ENCODE measurements at places on chromosomes 5 and 9.

- no peak for DNase-seq
Observed at GRCh38 chr5:167851416-167851815, 440.0 kb upstream of the WWC1 start.

- no peak for DNase-seq
Observed at GRCh38 chr5:174987443-174988012, 263.1 kb downstream of the MSX2 start.

DNA sequence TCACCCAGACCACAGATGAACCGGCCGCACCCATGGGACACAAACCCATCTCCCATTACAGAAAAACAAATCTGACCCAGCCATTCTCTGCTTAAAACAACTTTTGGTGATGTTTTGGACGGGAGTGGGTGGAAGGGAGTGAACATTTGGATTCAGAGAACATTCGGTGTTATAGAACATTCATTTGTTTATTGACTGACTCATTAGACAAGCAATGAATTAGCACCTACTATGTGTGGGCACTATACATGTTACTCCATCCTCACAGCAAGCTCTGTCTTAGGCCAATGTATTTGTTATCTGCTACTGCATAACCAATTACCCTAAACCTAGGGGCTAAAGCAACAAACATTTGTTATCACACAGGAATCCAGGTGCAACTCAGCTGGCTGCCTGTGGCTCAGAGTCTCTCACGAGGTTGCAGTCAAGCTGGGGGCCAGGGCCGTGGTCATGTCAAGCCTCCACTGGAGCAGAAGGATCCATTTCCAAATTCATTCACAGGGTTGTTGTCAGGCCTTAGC lies 5.1 kb upstream of the ERGIC1 start:
- no peak for DNase-seq

- DNase-seq = no peak
Observed at GRCh38 chr5:138610918-138611677, 35.9 kb upstream of the HSPA9 start.

DNA sequence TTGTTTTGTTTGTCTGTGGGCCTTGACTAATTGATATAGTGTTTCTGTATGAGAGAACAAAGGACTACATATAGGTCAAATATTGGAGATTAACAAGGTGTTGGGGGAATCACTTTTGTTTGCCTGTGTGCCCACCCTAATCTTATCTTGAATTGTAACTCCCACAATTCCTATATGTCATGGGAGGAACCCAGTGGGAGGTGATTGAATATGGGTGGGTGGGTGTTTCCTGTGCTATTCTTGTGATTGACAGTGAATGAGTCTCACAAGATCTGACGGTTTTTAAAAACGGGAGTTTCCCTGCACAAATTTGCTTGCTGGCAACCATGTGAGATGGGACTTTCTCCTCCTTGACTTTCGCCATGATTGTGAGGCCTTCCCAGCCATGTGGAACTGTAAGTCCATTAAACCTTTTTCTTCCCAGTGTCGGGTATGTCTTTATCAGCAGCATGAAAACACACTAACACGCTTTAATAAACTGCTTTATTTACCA lies 64.9 kb upstream of the HSPB3 start:
- no peak for DNase-seq

GRCh38 chr9:128940946-128941755 lies 6.3 kb downstream of the DOLK start:
- no peak for DNase-seq

DNA sequence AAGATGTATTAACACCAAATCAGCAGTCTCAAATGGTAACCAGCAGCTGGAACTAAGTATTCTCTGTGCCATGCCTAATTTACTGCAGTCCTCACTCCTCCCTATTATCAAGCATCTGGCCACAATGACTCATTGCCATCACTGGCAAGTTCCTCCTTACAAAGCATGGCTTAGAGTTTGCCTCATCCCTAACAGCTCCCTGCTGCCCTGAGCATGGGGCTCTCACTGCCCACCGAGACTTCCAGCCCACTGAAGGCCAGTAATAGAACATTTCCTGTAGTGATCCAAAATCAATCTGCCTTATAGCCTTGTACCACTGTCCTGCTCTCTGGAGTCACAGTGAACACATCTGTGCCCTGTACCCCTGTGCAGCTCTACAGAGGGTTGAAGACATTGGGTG lies 211.9 kb upstream of the TRIM32 start:
- no peak for DNase-seq

DNA sequence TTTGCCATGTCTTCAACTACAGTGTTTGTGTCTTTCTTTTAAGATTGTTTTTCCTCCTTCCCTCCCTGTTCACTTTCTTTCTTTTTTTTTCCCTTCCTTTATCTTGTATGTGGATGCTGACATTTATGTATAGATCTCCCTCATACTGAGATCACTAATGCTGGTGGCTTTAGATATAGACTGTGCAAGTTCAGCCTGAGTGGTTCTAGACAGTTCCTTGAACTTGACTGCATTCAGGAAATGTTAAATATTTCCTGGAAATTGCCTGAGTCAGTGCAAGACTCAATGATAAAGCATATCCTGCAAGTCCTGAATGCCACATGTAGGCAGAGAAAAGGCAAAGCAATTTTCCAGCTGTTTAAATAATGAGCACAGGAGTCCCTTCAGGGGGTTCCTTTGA lies 182.5 kb upstream of the NR3C1 start:
- no peak for DNase-seq

GRCh38 chr5:138706655-138707480 lies 46.4 kb upstream of the CTNNA1 start:
- no peak for DNase-seq

DNA sequence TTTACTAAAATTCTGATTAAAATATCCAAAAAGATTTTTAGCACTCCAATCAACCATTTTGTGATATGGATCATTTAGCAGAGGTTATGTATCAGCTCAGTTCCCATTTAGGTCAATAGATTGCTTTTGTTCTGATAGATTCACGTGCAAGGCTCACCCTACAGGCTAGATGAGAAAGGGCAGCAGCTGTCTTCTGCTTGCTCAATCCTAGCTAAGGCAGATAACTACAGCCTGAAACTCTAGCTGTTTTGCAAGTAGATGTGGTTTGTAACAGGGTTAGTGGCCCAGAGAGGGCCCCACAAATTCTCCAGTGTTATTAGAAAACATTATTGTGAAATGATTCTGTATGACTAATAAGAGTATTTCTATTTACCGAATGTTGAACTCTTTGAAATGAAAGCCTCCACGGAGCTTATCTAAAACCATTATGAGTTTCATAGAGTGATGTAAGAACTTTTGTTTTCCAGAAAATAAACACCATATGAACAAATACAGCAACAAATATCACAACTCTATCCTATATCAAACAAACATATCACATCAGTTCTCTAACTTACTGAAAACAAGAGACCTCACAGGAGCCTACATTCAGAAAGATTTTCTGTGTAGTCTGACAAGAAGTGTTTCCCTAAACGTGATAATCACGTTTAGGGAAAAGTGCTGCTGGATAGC lies 841.9 kb upstream of the ACO1 start:
- peak; percentile 56 for DNase-seq

- DNase-seq = no peak
Observed at GRCh38 chr5:36681711-36682110, 75.3 kb downstream of the SLC1A3 start.

Measured in retinal pigment epithelial cell (primary cell).